HCT116 (cell line): ENCODE measurements at places on chromosomes 11 and 22. TPM values are rescaled to one million over a fixed set of nuclear protein-coding genes. Genes with fewer than 3 reads are reported as not detected.

DNA sequence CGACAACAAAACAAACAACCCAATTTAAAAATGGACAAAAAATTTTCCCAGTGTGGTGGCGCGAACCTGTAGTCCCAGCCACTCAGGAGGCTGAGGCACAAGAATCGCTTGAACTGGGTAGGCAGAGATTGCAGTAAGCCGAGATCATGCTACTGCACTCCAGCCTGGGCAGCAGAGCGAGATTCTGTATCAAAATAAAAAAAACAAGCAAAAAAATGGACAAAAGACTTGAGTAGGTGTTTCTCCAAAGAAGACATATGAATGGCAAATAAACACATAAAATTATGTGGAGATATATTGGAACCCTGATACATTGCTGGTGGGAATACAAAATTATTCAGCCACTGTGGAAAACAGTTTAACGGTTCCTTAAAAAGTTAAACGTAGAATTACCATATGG is 27.4 kb upstream of the MAPK1 start:
- no peaks in the 10 kb centered on the region for H3K27me3 ChIP-seq
- no peaks in the 10 kb centered on the region for H3K4me1 ChIP-seq
- no peak overlapping the region for H3K27ac ChIP-seq

SLC36A4 gene
- 21.1 TPM for total RNA-seq

DNA sequence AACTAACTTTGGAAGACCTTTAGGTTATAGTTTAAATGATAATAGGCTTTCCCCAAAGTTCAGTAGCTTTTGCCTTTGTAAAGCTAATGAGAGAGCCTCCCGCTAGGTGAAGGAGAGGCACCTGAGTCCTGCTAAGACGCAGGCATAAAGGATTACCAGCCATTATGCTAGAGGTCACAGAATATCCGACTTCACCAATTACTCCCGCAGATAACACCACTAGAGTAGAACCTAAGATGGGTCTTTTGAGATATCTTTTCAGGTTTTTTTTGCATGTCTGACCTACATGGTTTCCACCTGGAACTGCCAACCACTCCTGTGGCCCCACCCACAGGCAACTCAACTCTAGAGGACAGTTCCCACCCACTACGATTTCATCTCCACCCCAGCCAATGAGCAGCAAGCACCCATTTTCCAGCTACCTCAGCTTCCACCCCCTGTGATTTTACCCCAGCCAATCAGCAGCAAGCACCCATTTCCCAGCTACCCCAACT is 314.3 kb downstream of the BRD1 start:
- no peaks in the 10 kb centered on the region for H3K27me3 ChIP-seq
- H3K4me1 ChIP-seq: no peaks in the 10 kb centered on the region
- H3K27ac ChIP-seq: no peak overlapping the region
- H3K36me3 ChIP-seq: no peaks in the 10 kb centered on the region
- no peak overlapping the region for H3K4me3 ChIP-seq
- DNase-seq: no peak

DNA sequence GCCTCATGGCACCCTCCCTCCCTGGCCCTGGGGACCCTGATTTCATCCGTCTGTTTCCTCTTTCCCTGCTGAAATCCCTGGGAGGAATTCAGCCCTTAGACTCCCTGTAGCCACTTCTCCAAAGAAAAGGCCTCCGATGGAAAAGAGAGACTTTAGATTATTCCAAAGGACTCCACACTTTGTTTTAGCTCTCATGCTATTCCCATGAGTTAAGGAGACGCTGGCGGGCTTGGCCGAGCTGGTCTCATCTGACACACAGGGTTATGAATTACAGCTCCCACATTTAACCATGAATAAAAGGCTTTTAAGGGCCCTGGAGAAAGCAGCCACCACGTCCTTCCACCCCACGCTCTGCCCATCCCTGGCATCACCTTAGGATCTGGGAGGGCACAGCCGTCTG is 57.0 kb downstream of the ANO1 start:
- H3K27me3 ChIP-seq: no peaks in the 10 kb centered on the region
- no peaks in the 10 kb centered on the region for H3K36me3 ChIP-seq
- no peak for DNase-seq
- H3K4me1 ChIP-seq: peaks cover 16% of the 10 kb centered on the region
- H3K4me3 ChIP-seq: no peak overlapping the region
- no peak overlapping the region for H3K27ac ChIP-seq

GRCh38 chr22:41939981-41940831 is 6.7 kb downstream of the CENPM start:
- H3K36me3 ChIP-seq: peaks cover 67% of the 10 kb centered on the region
- peak overlapping the region; percentile 42; the same call in 1 of the 2 replicates for H3K27ac ChIP-seq
- peaks cover 3% of the 10 kb centered on the region; the same call in 1 of the 2 replicates for H3K4me1 ChIP-seq
- H3K27me3 ChIP-seq: no peaks in the 10 kb centered on the region

DNA sequence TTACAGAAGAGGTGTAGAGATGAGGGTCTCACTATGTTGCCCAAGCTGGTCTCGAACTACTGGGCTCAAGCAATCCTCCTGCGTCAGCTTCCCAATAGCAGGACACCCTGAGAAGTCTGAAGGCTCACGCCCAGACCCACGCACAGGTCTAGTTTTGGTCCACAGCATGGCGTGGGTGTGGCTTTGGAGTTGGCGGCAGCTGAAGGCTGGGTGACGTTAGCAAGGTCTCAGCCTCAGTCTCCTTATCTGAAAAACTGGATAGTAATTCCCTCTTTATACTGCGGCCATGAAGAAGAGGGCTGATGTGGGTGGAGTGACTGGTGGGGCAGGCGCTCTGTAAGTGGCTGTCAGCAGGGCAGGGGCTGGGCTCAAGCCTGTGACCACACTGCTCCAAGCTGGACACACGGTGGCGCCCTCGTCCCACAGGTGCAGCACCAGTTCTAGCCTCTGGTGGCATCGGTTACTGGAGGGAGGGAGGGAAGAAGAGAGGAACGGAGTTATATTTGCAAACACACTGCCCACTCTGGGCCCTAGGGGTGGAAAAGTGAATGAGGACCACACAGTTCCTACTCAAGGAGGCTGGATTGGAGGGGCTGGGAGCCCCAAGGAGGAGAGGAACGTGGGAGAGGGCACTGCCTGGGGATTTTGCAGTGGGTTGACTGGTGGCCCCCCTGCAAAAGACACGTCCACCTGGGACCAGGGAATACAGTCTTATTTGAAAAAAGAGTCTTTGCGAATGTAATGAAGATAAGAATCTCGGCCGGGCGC is 19.6 kb upstream of the CARD10 start:
- no peaks in the 10 kb centered on the region for H3K27me3 ChIP-seq
- DNase-seq: peak; percentile 91
- H3K27ac ChIP-seq: no peak overlapping the region
- no peaks in the 10 kb centered on the region for H3K36me3 ChIP-seq

DNA sequence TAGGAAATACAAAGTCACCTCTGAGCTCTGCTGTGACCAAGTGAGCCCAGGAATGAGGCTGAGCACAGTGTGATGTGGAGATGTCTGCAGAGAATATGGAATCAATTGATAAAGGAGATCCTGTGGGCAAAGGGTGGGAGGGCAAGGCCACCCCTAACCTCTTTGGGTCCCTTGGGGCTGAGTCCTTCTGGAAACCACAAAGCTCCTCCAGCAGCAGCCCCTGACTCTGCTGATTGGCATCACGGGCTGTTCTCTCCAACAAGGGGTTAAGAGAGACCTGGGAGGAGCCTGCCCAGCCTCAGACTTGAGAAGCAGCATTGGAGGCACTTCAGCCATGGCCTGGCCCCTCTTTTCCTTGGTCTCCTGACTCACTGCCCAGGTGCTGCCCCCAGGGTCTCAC is 49.7 kb downstream of the GGTLC2 start:
- no peaks in the 10 kb centered on the region for H3K36me3 ChIP-seq
- DNase-seq: no peak
- no peak overlapping the region for H3K27ac ChIP-seq

XKR3 gene
- total RNA-seq: not detected

- no peaks in the 10 kb centered on the region for H3K27me3 ChIP-seq
- H3K4me1 ChIP-seq: peaks cover 12% of the 10 kb centered on the region
- no peak overlapping the region for H3K27ac ChIP-seq
- no peak for DNase-seq
- no peak overlapping the region for H3K4me3 ChIP-seq
Observed at GRCh38 chr11:353179-353873, 16.0 kb upstream of the B4GALNT4 start.

DNA sequence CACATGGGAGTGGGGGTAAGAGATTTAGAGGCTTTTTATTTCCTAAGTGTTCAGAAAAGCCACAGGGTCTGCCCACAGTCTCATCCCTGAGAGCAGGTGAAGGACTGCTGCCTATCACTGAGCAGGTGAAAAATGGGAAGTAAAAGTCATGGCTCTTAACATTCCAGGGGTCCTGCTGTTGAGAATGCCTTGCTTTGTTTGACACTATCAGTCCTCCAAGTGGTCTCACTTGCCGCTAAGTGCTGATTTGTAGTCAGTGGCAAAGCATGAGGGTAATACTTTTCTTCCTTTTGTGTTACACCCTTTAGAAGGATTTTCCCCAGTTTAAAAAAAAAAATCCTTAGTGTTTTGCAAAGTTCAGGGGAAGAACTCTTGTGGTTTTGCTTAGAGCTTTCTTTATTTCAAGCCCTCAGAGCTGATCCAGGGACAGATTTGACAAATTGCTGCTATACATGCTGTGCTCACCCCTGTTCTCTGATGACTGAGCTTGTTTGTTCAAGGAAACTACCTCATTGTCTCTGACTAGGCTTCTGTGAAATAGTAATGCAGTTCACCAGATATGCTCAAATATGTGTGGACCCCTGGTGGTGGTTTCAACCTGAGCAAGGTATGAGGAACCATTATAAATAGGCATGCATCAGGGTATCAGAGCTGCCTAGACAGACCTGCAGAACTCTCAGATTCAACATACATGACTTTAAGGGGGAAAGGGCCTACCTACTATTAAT is 141.0 kb downstream of the ARHGAP42 start:
- no peaks in the 10 kb centered on the region for H3K36me3 ChIP-seq
- H3K27ac ChIP-seq: 0 out of 2 replicates have a peak overlapping the region, but pooled peaks have one; percentile 0
